ENCODE measurements at places on chromosomes 13 and 19.

DNA sequence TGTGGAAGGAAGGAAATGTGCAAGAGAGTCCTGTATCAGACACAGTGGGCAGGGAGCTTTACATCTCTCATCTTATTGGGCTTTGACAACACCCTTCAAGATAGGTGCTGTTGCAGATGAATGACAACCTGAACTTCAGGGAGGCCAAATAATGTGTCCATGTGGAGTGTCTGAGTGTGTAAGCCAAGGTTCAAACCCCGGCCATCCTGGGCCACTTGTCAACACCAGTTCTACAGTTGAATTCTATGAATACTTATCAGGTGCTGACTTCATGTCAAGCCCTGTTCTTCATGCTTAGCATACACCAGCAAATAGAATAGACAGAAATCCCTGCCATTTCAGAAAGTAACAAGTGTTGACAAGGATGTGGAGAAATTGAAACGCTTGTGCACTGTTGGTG, 354.4 kb downstream of the KCNRG start:
- DNase-seq = no peak

DNA sequence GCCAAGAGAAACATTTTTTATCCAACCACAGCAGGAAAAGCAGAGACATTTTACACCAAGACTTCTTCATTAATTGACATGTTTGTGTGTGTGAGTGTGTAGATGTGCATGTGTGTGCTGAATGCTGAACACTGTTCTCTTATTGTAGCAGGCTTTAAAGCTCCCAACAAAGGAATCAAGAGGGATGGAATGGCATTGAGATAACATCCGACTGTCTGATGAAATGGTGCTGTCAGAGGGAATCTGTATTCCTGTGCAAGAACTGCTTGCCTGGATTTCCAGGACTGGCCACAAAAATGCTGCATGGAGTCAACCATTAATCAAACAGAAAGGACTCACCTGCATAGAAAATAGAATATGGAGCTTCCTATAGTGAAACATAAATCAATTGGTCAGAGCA, 354.0 kb downstream of the UQCRFS1 start:
- DNase-seq = no peak

- DNase-seq = no peak
Observed at GRCh38 chr19:54707962-54708361, 16.3 kb upstream of the KIR3DL3 start.

- DNase-seq = no peak
Observed at GRCh38 chr19:55504252-55504603, 16.0 kb downstream of the SSC5D start.

GRCh38 chr13:60201286-60201685, 37.6 kb upstream of the DIAPH3 start:
- no peak for DNase-seq

- peak; percentile 30 for DNase-seq
Observed at GRCh38 chr19:16470911-16471811, 609 bp downstream of the EPS15L1 start.

DNA sequence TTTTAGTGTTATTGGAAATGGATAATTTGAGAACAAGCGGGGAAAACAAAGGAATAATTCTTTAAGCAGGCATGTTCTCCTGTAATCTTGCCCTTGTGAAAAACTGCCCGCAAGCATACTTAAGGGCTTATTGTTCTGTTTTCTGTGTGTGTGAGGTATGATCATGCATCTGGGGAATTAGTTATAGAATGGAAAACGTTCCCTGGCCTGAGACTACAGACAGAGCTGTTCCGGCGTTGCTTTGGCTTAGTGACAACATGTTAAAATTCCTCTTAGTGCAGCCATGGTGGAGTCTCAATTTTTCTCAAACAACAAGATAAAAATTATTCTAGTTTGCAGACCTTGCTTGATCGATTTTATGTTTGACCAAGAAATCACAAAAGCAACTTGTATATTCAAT, 560.2 kb upstream of the SPRY2 start:
- DNase-seq = no peak

- DNase-seq = no peak
Observed at GRCh38 chr13:34867590-34867989, 74.5 kb upstream of the NBEA start.

DNA sequence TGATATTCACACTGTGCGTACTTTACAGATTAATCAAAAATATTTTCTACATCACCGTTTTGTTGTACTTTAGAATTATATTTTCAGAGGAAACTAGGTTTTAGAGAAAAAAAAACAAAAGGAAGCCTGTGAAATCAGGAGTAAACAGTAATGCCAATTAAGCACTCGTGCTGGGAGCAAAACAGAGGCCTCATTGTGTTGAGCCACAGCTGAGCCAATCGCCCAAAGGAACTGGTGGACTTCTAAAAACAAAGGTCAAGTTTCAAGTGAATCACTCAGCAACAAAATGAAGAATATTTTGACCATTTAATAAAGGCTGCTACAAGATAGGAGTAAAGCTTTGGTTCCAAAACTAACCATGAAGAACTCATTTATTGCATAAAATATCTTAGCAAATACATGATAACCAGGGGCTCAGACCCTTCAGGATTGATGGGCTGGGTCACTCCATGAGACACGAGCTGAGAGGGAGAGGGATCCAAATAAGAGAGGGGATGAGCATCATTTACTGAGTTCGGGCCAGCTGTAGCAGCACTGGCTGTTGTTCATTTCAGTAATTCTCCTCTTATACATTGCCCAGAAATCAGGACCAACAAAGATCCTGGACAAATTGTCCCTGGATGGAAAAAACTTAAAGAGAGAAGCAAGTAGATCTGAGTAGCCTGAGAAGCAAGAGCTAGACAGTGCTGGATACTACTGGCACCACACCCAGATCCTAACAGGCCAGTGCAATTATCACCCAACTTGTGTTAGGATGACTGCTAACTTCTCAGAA, 8.3 kb upstream of the NALCN start:
- no peak for DNase-seq

- DNase-seq = no peak
Observed at GRCh38 chr13:114045113-114045735, 71.3 kb upstream of the C13orf46 start.

DNA sequence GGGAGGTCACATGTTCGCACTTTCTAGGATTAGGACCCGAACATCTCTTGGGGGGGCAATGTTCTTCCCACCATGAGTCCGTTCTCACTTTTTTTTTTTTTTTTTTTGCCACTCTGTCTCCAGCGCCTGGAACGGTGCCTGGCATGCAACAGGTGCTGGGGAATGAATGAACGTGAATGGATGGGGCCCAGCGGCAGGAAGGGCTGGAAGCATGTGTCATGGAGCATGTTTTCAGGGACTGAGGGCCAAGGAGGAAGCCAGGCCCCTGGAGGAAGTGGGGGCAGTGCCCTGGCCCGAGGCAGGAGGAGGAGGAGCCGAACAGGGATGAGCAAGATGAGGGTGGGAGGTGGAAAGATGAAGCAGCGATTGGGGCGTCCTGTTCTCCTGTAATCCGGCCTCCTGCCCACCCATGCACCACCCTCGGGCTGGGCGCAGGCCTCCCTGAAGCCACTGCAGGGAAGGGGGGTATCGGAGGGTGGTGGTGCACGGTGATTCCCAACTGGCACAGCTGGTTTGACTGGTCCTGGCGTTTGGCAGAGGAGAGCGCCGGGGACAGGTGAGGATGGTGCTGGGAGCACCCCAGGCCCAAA, 8.8 kb upstream of the SULT2B1 start:
- DNase-seq = no peak

- DNase-seq = no peak
Observed at GRCh38 chr13:33348366-33348765, 62.8 kb upstream of the STARD13 start.

DNA sequence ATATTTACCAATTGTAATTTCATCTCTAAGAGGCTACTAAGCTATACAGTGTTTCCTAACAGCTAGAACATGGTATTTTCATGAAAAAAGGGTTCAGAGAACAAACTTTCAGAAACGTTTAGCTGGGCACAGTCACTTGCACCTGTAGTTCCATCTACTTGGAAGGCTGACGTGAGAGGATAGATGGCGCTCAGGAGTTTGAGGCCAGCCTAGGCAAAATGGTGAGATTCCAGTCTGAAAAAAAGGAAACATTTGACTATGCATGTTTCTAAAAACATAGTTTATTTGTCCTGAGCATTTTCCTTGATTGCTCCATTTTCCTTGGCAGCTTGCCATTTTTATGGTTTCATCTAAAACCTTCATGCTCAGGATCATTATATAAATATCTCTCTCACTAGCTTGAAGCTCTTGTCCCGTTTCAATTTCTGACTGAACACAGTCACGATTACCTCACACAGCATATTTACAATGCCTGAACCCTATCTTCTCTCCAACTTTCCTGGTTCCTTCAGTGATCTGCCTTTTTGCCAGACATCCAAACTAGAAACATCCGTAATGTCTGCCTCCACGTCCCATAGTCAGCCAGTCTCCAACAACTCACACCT, 200.8 kb downstream of the RGCC start:
- DNase-seq = no peak

- no peak for DNase-seq
Observed at GRCh38 chr19:6616011-6616410, 25.1 kb upstream of the CD70 start.

- DNase-seq = no peak
Observed at GRCh38 chr13:41408121-41408520, 49.2 kb upstream of the RGCC start.

DNA sequence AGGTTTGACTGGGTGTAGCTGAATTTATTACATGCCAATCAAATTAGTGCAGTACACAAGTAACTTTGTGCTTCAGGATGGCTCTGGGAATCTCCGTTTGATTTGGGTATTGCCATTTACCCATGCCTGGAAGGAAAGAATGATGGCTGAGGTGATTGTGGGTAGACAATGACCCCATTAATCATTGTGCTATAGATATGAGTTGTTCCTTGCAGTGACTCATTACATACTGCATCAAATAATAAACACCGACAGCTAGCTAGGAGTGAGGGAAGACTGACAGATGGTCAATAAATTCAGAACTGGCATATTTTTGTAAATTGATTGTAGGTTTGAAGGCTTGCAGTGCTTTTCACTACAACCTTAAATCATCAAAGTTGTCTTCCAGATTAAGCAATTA, 1069.5 kb downstream of the DIAPH3 start:
- no peak for DNase-seq

GRCh38 chr19:13839130-13839937, 37.6 kb upstream of the NANOS3 start:
- DNase-seq = peak; percentile 91

GRCh38 chr13:45807520-45808099, 43.9 kb downstream of the SIAH3 start:
- peak; percentile 6 for DNase-seq

GRCh38 chr13:33806470-33807248, 11.3 kb upstream of the RFC3 start:
- DNase-seq = no peak

DNA sequence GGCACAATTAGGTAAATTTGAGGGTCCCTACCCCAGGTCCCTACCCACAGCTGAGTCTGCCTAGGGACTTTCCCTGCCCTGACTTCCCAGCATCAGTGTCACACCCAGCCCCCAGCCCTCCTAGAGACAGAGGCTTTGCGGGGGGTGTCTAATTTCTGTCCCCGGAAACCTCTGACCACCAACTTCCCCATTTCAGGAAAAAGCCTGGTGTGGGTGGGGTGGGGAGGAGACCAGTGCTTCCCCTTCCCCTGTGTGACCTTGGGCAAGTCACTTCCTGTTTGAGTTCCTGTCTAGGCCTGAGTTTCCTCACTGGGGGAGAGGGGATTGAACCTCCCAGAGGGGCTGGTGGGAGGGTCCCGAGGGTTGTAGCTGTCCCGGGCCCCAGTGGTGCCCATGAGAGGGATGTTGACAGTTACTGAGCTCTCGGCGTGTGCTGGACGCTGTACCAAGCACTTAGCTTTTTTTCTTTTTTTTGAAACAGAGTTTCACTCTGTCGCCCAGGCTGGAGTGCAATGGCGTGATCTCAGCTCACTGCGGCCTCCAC, 7.9 kb downstream of the VASP start:
- no peak for DNase-seq

DNA sequence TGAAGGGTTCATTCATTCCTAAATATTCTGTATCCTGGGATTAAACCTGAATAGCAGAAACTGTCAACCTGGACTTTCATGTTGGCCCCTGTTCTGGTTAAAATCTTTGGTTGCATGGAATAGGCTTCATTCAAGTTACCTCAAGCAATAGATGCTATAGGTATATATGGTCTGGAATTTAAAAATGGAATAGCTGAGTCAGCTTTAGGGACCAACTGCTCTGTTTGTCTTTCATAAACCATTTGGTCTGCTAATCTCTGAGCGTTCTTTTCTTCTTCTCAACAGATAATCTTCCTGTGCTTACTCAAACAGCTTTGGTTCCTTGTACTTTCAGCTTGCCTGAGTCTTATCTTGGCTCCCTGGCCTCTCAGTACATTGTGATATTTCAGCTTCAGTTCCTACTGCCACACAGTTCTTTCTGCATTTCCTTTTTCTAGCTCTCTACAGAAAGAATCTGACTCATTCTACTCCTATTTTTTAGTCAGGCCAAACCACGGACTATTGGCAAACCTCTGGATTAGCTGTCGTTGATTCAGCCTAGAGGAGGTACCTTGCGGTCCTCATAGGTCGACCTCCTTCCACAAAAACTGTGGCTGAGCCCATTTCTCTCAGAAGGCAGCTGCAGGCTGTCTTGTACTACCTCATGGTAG, 35.9 kb upstream of the MAB21L1 start:
- no peak for DNase-seq

DNA sequence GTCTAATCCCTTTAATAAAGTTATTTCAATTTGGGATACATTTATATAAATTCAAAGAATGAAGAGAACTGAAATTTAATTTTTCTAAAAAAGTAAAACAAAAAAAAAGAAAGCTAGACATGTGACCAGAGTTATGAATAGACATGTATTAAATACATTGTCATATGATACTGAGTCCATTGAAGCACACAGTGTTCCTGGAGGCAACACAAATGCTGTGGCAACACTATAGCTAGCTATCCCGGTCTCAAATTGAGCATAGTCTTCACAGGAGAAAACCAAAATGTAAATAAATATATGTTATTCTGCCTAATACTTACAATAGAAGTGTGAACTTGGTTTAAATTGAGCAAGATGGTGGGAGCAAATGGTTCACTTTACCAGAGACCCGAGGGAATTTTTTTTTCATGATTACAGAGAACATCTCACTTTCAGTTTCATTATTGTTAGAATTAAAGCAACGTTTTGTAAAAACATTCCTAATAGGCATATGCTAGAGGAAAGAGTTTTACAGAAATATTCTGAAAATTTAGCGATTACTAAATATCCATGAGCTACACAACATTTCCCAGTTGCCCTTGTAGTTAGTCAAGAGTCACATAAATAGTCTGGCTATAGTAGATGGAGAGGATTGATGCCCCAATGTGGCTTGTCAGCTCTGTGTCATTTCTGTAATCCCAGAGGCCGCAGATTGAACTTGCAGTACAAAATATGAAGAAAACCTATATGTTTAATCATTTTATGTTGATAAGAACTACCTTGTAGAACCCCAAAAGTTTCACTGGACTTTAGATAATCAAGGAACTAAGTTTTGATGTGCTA, 775.7 kb upstream of the SPRY2 start:
- DNase-seq = no peak

GRCh38 chr13:26989957-26990713, 181.5 kb downstream of the USP12 start:
- DNase-seq = no peak

- DNase-seq = no peak
Observed at GRCh38 chr19:35754370-35755130, 2.3 kb downstream of the HSPB6 start.

All from activated naive CD4-positive, alpha-beta T cell treated with Interleukin-2 at 50 U/mL for 16 hours (primary cell).